ENCODE measurements at places on chromosomes 6 and 20.

DNA sequence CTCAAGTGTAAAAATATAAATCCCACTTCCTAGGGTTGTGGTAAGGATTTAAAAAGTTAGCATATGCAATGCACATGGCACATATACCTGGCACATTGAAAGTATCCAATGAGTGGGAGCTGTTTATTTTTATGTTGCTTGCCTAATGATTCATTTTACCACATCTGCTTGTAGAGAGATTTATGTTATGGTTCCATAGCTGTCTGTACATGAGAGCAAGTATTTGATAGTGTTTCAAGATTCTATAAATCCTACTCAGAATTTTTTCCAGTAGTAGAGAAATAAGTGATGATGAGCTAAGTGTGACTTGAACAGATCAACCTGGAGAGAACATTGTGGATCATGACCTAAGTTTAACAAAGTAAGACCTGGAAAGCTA, 125.3 kb upstream of the SPTLC3 start:
- no peak for DNase-seq

DNA sequence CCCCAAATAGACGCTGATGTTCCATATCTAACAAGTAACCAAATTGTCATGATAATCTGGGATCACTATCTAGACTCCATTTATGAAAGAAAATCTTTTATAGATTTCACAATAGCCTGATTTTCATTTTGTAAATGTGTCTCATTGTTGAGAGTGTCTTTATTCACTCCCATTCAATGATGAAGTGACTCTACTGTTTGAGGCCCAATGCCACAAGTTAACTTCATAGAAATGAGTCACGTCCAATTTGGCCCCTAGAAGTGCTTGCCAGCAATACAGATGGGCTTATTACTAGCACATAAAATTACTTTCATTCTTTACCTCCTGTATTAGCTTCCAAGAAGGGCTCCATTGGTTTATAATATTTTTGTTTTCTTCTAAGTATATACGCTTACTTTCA, 6.3 kb downstream of the IPCEF1 start:
- no peak for DNase-seq

DNA sequence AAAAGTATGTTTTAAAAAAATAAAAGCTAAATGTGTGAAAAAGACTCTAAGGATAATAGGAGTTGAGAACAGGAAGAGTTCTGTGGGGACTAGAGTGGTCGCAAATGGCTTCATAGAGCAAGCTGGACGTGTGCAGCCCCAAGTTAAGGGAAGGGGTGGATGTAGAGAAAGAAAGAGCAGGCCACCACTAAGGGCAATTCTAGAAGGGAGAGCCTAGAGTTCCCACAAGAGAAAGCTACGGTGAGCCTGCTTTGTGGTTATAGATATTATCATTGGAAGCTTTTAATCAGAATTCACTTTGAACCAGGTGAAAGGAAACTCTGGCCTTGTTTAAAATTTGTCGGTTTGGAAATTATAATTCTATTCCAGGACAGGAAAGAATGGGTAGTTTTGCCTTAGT, 101.6 kb downstream of the HIVEP2 start:
- peak; percentile 63 for DNase-seq

- DNase-seq, result no peak
These were observed 72.0 kb upstream of the SCGN start for GRCh38 chr6:25579902-25580495.

DNA sequence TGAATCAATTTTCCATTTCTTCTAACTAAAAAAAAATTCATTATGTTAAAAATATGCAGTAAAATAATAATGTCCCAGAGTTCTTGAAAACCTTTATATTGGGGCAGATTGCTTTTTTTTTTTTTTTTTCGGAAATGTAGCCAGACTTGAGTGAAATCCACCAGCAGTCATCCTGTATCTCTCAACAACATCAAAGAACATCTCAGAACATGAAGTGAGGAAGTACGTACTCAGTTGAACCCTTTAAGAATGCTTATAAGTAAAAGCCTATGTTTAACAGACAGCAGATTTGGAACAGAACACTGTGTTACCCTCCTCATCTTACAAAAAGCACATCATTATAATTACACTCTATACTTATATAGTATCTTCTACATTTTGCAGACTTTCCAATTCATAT, 51.0 kb upstream of the SUPT3H start:
- DNase-seq, result no peak

GRCh38 chr6:3755637-3756545, 4.4 kb upstream of the PXDC1 start:
- DNase-seq, result peak; percentile 44

GRCh38 chr6:13846841-13847240, 32.5 kb upstream of the MCUR1 start:
- DNase-seq, result no peak

- no peak for DNase-seq
These were observed 771 bp downstream of the ARFRP1 start for GRCh38 chr20:63706852-63707557.

GRCh38 chr6:18390476-18390875, 3.3 kb downstream of the RNF144B start:
- DNase-seq, result no peak

DNA sequence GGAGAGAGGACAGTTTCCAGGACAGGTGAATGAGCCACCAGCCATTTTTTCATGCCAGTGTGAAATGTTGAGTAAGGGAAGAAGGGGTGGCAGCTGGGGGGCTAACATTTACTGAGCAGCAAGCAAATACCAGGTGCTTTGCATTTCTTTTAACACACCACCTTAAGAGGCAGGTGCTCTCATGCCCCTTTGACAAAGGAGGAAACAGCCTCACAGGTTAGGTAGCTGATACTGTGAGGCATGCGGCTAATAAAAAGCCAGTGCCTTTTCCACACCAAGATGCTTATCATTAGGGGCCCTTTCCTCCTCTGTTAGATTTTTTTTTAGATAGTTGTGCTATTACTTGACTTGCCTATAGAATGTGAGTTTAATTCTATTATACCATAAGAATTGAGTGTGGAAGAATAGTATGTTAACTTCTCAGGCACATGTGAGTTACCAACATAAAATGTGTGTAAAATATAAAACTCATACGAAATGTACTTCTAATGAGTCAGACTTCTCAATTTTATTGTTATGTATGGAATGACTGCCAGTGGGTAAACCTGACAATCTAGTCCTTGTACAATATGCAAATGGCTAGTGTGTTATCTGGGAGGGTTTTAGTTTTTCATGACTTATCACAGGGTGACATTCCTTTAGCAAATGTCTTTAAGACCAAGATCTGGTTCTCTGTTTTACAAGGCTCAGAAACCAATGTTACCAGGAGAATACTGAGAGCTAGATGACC, 260.0 kb downstream of the TMEM242 start:
- peak; percentile 74 for DNase-seq

DNA sequence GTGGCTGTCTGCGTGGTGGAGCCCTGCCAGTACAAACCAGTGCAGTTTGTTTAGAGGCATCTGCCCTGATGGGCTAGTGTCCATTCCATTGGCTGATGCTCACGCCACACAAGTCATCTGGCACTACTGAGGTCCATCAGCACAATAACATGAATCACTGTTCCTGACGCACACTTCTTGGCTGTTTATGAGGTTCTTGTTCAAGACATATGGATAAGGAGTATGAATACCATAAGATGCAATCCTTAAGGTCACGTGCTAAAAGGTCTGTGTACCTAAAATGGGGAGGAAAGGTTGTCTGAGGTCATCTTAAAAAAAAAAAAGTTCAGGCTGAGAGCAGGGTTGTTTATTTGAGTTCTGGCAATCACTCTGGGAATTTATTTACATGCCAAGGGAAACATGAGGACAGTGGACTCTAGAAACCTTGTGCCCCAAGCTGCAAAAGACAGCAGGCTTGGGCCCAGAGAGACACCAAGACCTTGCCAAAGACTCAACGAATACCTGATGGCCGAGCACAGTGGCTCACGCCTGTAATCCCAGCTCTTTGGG, 54.1 kb upstream of the SHLD1 start:
- no peak for DNase-seq

- no peak for DNase-seq
These were observed 82.5 kb downstream of the TXNDC5 start for GRCh38 chr6:7828124-7828523.

DNA sequence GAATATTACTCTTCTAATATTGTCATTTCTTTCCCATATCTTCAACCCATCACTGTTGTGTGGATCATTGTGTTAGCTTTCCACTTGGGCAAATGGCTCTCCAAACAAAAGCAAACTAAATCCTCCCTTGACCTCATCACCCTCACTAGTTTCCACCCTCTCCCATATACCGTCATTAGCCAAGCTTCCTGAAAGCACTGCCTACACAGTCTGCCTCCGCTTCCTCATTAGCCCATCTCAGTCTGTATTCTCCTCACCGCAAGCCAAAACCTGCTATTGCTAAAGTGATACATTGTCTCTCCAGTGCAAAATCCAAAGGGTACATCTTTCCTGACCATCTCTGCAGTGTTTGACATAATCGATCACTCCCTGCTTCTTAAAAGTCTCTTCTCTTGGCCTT, 212.6 kb downstream of the CLIC5 start:
- no peak for DNase-seq

- no peak for DNase-seq
These were observed 79.8 kb upstream of the LOC128125822 start for GRCh38 chr6:63492476-63492875.

GRCh38 chr6:159665868-159666635, 27.0 kb downstream of the SOD2 start:
- no peak for DNase-seq

- DNase-seq, result no peak
These were observed 829 bp downstream of the MANBAL start for GRCh38 chr20:37290158-37290810.

DNA sequence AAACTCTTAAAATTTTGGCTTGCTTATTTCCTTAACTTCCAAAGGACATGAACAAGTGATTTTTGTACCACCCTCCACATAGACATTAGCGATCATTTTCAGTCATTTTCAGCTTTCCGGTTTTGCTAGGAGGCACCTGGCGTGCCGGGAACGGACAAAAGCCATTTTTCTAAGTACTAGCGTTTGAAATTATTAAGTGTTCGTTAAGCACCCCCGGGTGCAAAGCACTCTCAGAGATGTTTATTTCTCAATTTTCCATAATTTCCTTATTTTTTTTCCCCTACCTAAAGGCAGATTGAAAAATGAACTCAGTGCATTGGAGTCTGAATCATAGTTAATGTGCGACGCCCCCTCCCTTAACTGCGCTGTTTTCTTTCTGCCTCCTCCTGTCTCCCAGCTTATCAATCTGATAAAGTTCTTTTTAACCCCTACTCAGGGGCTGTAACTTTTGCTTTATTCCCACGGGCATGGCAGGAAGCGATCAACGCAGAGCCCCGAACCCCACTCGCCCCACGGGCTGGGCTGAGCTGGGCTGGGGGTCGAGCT, 58.2 kb downstream of the ZNF831 start:
- DNase-seq, result no peak

GRCh38 chr6:123589973-123590372, 46.8 kb downstream of the TRDN start:
- DNase-seq, result no peak

DNA sequence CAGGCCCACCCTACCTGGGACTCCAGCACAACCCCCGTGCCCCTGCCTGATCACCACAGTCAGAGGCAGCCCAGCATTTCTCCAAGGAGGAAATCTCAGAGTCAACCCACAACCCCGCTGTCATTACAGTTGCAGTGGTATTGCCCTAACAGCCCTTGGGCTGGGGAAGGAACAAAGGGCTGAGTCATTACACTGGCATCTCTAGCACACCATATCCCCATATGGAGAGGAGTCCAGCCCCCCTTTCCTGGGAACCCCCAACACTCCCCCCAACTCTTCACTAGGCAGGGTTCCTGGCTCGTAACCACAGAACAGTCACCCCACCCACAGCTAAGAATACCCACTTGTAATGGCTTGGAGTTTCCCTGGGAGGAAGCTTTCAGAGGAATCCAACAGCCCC, 149.4 kb upstream of the OGFRL1 start:
- no peak for DNase-seq

DNA sequence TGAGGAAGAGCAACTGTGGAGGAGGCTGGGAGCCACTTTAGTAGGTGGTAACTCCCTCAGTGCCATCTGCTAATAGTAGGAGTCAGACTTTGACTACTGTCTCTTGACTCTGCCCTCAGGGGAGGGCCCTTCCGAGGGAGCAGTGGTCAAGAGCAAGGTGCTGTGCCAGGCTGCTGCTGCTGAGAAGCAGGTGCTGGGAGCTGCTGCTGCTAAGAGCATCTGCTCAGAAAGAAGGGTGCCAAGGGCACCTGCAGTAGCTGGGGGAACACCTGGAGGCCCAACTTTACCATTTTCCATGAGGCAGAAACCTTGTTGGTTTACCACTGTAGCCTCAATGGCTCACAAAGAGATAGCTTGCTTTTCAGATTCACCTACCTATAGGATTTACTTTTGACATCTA, 18.5 kb downstream of the GGTLC1 start:
- DNase-seq, result no peak

- DNase-seq, result no peak
These were observed 16.8 kb upstream of the KCNK16 start for GRCh38 chr6:39339096-39339867.

- no peak for DNase-seq
These were observed 212.5 kb downstream of the CDH4 start for GRCh38 chr20:61464307-61465303.

- no peak for DNase-seq
These were observed 29.0 kb downstream of the PTPRA start for GRCh38 chr20:2902291-2902690.

- DNase-seq, result peak; percentile 28
These were observed 103.0 kb upstream of the RREB1 start for GRCh38 chr6:7004581-7005297.

- DNase-seq, result no peak
These were observed 141.9 kb upstream of the GJE1 start for GRCh38 chr6:141990840-141991239.

DNA sequence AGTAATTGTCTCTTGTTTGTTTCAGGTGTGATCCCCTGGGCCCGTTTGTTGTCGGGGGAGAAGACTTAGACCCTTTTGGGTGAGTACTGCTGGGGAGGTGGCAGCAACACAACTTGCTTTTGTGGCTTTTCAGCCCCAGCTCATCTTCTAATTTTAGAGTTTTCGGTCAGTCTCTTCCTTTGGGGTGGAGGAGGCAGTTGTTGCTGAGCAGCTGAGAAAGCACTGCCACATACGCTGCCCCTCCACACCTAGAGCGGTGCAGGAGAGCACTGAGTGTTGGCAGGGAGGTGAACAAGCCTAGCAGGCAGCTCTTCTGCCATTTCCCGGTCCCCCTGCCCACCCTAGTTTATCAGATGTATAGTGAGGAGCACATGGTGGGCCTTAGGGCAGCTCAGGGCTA, 21.7 kb downstream of the TMEM74B start:
- no peak for DNase-seq

DNA sequence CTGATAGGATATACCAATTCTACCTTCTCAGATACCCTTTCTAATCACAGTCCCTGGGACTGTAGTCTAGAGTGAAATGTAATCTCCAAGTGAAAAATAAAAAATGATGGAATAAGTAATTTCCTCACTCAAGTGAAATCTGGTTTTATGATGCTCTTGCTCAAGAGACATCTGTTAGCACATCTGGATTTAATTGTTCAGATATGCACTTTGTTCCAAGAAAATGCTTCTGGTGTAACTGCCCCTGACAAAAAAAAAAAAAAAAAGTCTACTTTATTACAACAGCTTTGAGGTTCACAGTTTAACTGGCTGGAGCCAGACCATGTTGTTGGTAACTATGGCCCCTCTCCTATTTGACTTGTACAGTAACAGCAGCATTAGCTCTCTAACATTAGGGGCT, 251.8 kb downstream of the BTBD9 start:
- DNase-seq, result no peak

- DNase-seq, result no peak
These were observed 63.5 kb downstream of the THBS2 start for GRCh38 chr6:169190144-169190584.
